Fibroblast of mammary gland (primary cell): ENCODE measurements at places on chromosomes 2 and 18.

GRCh38 chr2:226758921-226759640 lies 40.5 kb downstream of the IRS1 start:
- DNase-seq: peak; percentile 86

GRCh38 chr2:128315829-128316776 lies 2.6 kb downstream of the HS6ST1 start:
- DNase-seq: peak; percentile 68

DNA sequence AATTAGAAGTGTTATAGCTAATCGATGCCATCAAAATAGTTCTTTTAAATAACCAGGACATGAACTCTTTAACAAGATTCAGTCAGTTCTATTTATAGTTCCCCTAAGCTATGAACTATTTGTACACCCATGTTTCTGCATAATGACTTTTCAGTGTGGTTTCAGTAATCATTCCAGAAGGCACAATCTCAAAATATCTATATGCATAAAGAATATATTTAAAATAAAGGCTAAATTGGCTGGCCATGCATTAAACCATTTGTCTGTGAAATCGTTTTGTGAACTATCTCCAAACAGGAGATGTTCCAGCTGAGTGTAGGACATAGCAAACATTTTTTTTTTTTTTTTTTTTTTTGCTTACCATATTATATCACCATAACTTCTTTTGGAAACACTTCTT lies 719.3 kb downstream of the PLCL1 start:
- no peak for DNase-seq

DNA sequence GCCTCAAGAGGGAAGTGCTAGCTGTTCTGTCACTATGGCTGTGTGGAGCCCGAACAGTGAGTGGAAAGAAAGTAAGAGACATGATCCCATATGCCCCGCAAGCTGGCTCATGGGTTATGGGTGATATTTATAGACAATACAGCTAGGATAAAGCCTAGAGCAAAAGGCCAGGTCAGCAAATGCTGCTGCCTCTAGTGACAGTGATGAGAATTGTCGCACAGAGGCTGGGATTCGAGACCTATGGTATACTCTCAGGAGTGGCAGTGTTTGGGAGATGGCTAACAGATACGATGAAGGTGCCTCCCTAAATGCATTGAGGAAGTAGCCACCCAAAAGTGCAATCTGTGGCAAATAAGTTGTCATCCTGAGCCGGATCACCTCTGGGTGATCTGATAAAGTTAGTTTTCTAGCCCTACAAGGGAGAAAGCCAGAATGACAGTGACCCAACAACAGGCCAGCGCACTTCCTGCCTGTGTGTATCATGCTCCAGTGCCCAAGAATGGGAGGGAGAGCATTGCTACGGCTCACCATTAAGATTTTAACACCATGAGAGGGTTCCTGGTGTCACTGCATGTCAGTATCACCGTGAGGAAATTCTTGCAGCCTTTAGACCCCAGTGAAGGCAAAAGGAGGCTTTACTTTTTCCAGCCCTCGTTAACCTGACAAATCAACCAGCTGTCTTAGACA lies 92.2 kb upstream of the TGFA start:
- DNase-seq: no peak

DNA sequence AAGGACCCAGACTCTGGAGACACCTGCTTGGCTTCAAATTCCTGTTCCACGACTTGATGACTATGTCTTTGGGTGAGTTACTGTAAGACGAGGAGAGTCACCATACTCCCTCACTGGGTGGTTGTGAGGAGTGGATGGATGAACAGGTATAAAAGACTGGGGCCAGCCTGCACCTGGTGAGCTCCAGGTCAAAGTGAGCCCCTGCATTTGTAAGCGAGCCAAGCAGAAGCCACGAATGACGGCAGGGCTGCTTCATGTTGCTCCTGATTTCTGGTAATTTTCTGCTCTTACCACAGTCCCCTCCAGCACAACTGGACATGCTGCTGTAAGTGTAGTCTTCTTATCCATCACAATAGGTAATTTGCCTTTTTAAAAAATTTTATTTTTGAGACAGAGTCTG lies 86.6 kb downstream of the POLR1A start:
- no peak for DNase-seq

DNA sequence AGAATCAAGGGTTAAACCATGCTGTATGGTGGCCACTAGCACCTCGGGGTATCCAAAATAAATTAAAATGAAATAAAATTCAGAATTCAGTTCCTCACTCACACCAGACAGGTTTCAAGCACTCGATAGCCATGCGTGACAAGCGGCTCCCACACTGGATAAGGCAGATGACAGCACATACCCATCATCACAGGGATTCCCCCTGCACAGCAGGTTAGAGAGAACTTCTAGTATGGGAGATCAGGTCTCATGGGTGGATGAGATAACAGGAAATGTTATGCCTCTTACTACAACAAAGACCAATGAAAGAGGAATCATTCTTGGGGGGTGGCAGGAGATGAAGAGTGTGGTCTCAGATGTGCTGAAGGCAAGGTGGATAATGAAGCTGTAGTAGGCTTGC lies 121.9 kb upstream of the ACAA2 start:
- DNase-seq: no peak

DNA sequence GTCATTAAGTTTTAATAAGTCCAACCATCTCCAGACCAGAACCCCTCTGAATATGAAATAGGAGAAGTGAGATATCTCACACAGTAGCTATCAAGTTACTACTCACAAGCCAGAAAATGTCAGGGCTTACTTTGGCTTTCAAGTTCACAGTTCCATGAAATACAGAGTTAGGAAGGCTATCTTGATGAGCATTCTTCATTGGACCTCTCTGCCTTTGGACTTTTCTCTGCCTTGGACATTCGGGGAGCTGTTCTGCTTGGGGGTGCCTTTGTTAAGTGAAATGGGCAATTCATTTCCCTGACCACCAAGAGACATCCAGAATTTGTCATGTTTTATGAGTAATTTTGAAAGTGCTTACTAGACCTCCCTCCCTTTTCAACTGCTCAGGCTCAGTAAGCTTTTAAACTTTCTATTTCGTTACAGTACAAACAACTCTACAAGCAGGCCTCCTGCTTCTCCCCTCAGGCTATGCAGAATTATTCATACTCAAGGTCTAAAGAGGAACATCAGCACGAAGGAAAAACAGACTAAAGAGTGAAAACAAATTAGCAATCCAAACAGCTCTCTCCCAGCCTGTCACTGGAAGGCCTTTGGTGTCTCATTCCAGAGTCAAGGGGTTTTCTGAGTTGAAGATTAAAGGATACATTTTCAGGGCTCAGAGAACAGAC lies 95.3 kb downstream of the MREG start:
- peak; percentile 44 for DNase-seq

DNA sequence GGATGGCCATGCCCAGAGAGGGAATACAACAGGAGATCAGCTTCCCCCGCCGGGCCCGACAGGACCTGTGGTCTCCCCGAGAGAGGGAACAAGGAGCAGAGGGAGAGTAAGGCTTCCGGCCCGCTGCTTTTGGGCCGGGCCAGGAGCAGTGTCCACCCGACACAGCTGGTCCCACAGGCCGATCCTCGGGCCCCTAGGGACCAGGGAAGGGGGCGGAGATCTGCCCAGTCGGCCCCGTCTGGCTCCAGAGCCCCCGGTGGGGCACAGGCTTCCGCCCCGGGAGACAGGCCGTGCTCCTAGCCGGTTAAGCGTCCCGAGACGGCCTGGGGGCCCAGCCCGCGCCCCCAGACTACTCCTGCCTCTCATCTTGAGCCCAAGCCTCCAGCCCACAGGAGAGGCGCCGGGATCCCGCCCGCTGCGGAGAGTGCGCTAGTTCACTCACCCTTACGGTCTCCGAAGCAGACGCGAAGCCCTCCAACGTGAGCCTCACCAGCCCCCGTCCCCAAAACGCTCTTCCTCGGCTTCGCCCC lies at the start of gene MCFD2:
Gene MCFD2, minus strand, starts transcription at position 526 of the 530 bp plus-strand sequence. CDS start 6,635 bp downstream, outside the sequence.
- DNase-seq: peak; percentile 21

- DNase-seq: no peak
Observed at GRCh38 chr2:53640466-53640865, 127.1 kb upstream of the CHAC2 start.

- no peak for DNase-seq
Observed at GRCh38 chr2:204726831-204727230, 181.6 kb downstream of the PARD3B start.

- no peak for DNase-seq
Observed at GRCh38 chr2:190786404-190787166, 94.0 kb upstream of the GLS start.
